ENCODE measurements at places on chromosomes 6 and 20. TPM values are rescaled to one million over a fixed set of nuclear protein-coding genes. Genes with fewer than 3 reads are reported as not detected.

DNA sequence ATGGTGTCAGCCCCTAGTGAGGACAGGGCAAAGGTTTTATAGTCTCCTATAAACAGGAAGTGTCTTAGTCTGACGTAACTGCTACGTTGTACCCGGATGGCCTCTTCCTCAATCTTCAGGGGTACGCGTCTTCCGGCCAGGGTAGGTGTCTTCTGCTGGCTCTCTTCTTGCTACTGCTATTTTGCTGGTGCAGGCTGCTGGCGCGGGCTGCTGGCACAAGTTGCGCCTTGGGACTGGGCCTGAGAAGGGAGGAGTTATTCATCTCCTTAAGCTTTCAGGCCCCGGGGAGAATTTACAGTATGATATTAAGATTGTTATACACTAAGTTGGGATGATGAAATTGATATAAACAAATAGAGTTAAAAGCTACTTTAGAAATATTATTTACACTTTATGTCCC lies 74.4 kb downstream of the HDGFL1 start:
- no peak for DNase-seq

GRCh38 chr20:61887596-61888093 lies 178.0 kb downstream of the TAF4 start:
- peak; percentile 38 for DNase-seq

GRCh38 chr6:27608916-27609883 lies 136.3 kb upstream of the ZNF184 start:
- DNase-seq, result no peak

BPIFB1 gene
- total RNA-seq, result 0.45 TPM

GRCh38 chr6:165417278-165417865 lies 108.0 kb upstream of the C6orf118 start:
- no peak for DNase-seq

- no peak for DNase-seq
Measured at GRCh38 chr20:19742974-19743639, 15.0 kb upstream of the RIN2 start.

MAS1 gene
- 0.09 TPM for total RNA-seq

TUBB1 gene
- 1.2 TPM for total RNA-seq
